RWPE2 (cell line): ENCODE measurements at places on chromosomes 1 and 21.

GRCh38 chr1:73044241-73045036, 762.1 kb upstream of the NEGR1 start:
- no peak for DNase-seq

DNA sequence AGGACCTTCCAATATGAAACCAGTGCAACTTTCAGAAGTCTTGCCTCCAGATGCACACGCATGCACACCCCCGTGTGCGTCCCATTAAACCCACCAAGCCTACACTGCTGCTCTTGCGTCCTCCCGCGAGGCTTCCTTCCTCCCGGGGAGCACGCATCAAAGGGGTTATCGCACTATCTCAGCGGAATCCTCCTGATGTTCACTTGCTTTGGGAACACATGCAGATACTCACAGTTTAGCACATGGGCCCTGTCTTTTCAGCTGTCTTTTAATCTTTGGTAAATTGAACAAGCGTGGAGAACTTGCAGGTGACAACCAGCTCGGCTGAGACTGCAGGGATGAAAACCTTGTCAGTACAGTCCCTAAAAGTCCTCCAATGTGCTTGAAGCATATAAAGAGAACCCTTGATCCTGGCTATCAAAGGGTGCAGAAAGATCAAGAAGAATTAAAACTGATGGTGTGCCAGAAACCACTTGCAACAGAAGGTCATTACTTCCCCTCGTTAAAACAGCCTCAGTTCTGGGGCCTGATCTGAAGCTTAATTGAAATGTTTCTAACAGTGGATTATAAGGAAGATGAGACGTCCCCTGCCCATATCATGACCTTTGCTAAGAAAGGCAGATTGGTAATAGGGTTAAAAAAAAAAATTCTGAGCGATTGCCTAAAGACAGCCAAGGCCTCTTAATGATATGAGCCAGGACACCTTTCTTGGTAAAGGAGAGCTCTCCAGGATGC, 149.4 kb upstream of the LMO4 start:
- DNase-seq, result no peak

- DNase-seq, result no peak
Observed at GRCh38 chr1:70656361-70656760, 245.3 kb downstream of the CTH start.

DNA sequence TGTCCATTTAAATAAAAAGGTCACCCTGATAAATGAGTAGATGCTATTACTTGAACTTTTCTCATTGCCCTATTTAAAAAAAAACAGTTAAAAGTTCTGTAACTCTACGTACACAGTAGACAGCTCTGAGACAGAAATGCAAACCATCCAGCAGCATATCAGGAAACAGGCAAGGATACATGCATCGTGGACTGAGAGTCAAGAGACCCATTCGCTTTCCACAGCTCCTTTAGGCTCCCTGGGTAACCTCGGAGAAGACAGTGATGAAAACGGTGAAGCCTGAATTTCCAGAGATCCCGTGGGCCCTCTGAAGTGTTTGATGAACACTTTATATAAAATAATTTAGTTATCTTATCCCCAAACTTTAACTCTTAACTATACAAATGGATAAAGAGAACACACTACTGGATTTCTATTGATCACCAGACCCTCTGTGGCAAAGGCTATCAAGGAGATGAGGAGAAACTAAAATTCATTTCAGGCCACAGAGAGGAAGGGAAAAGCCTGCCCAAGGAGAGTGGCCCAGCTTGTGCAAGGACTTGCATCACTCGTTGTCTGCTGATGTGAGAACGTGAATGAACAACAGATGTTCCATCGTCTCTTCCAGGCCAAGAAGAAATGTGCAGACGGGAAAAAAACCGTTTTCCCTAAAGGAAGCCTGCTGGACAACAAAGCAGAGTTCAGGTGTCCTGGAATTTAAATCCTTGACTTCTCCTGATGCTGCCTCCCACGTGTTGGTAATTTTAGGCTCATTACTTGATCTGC, 131.0 kb downstream of the TGFBR3 start:
- DNase-seq, result no peak

DNA sequence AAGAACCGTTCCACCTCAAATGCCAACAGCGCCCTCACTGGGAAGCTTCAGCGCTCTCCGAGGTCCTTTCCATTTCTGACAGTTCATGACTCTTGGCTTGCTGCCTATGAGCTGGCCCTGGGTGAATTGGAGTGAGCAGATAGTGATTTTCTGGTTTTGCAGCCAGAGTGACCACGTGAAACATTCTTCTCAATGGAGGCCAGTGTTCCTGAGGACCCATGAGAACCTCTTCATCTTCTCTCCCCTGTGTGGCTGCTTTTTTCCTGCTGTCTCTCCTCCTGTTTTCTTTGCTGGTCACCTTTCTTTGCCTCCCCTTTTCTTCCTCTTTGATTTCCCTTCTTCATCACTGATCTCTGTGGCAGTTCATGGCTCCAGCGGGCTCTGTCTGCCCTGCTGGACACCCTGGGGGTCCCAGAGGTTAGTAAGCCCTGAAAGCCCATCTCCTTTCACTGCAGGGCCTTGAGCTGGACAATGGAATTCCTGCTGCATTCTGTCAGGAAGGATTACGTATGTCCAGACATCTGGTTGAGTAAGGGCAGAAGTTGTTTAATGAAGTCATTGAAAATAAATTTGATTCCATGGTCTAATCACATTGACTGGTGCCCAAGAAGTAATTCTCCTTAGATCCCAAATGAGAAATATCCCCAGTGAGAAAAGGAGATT, 29.9 kb downstream of the VASH2 start:
- no peak for DNase-seq

DNA sequence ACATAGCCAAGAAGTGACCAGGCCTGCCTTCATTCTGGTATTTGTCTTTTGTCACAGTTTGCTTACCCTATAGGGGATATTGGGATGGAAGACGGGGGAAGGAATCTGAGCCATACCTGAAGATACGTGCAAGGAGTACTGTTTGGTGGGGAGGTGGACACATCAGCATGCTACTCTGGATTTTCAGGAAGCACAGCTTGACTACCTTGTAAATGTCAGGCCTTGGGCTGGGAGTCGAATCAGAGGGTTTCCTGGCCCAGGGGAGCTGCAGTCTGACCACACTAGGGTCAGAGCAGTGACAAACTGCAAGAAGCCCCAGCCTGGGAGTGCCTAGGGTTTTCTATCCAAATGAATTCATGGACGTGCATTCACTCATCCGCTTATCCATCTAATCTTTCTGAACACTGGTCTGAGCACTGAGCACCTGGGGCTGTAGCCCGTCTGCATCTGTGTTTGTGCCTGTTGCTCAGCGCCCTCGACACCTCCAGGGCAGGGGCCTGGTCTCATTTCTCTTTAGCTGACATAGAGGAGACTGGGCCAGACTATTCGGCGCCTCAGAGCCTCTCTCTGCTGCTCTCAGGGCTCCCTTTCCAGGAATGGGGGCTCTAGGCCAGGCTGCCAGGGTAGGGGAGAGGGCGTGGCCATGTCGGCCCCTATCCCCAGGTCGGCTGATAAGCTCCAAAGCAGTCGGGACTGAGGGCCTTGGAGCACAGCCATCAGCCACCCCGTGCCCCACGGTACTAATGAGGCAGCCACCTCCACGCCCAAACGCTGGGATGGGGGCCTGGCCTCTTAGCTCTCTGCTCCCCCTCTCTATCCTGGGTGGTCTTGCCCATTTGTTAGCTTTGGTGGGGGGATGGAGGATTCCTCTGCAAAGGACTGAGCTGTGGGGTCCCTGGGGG, 47.0 kb upstream of the SLC2A1 start:
- DNase-seq, result no peak

- DNase-seq, result no peak
Observed at GRCh38 chr1:221444346-221444745, 297.5 kb downstream of the DUSP10 start.

GRCh38 chr1:155086128-155086741, 7.6 kb downstream of the EFNA3 start:
- peak; percentile 68 for DNase-seq

- DNase-seq, result no peak
Observed at GRCh38 chr1:87953732-87954344, 625.2 kb downstream of the LMO4 start.

DNA sequence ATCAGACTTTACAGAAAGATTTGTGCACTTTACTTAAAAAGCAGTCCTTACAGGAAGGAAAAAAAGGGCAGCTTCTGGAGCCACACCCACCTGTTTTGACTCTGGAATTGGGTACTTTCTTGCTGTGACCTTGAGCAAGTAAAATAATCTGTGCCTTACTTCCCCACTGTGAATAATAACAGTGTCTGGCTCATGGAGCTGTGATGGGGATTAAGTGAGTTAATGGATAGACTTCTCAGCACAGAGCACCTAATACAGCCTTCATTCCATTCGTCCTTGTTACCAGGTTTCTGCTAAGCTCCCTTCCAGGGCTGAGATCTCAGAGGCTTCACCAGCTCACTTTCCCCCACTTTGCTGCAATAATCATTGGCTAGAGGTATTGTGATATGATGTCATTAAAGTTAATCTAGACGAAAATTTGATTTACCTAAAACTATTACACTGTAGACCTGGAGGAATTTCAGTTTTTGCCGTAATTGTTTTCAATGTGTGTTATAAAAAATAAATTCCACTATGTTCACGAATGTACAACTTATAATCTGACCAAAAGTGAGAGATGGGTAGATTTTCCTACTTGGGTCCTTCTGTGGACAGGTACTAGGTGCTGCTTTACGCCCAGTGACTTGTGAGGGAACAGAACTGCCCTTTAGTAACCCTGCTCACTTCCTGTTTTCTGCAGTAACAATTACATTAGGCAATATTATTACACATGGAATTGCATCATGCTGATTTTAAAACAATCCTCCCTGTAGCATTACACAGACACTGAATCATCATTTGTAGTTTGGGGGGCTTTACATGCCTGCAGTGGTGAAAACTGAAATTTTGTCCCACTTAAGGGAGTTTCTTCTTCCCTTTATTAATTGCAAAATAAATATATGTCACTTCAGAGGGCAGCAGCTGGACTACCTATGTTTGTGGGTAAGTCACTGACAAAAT, 19.7 kb upstream of the ABCG1 start:
- DNase-seq, result no peak

DNA sequence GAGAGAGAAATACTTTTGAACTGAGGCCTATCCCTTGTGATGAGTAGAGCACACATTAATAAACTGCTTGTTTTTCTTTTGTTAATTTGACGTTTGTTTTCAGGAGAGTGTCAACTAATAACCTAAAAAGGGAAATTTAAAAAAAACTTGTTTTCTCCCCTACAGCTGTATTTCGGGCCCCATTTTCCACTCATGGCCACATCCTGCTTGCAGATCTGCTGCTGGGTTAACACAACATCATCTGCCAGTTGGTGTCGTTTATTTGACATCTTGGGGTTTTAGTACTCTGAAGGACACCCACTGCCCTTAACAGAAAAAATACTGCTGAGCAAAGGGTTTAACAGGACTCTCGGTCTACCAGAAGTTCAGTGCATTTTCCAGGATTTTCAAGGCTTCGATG, 848 bp upstream of the PYHIN1 start:
- no peak for DNase-seq

GRCh38 chr1:203450479-203451149, 25.0 kb upstream of the PRELP start:
- no peak for DNase-seq

DNA sequence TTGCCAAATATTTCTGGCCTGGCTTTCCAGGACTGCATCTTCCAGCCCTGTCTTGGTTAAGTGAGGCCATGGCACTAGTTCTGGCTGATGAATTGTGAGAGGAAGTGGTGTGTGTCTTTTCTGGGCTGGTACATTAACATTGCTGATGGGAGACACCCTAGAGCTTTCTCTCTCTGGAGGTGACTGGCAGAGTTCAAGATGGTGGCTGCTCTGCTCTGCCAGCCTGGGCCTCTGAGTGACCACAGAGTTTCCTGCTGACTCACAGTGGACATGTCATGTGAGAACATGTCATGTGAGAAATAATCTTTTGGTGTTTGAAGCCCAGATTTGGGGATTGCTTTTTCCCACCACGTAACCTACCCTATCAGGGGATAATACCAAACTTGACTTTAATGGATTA, 218.0 kb upstream of the KIAA0040 start:
- no peak for DNase-seq

DNA sequence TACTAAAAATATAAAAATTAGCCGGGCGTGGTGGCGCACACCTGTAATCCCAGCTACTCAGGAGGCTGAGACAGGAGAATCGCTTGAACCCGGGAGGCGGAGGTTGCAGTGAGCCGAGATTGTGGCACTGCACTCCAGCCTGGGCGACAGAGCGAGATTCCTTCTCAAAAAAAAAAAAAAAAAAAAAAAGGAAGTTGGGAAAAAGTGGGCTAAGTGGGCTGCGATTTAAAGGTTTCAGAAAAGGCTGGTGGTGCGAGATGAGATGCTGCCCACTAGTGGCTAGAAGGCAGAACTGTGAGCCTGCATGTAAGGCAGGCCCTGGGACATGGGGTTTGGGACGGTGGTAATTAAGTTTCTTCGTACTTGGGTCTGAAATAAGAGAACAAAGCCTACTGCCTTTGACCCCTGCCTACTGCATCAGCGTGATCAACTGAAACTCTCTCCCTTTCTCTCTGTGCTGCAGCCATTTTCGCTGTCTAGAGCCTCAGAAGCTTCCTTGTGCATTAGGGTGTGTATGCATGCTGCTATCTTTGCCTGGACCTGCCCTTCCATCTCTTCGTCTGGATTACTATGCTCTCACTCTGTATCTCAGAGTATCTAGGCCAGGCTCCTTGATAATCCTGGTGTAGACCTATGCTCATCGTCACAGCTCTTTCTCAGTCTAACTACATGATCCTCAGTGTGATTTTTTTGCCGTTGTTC, 12.4 kb downstream of the FMOD start:
- DNase-seq, result no peak

- DNase-seq, result no peak
Observed at GRCh38 chr1:228154670-228155571, 5.2 kb downstream of the GJC2 start.
